ENCODE measurements at places on chromosomes 16 and 17. TPM values are rescaled to one million over a fixed set of nuclear protein-coding genes. Genes with fewer than 3 reads are reported as not detected.
A peak's percentile ranks its signal among the peaks of the same experiment; 100 is the strongest.

The ODAD4 gene
- polyA plus RNA-seq = 2.3 TPM

- DNase-seq = no peak
Observed at GRCh38 chr17:15483431-15483830, 16.0 kb upstream of the CDRT4 start.

- DNase-seq = no peak
Observed at GRCh38 chr16:88724855-88725555, 18.7 kb downstream of the CTU2 start.

- peak; percentile 33 for DNase-seq
Observed at GRCh38 chr17:43334738-43335402, 63.9 kb upstream of the ARL4D start.

- DNase-seq = no peak
Observed at GRCh38 chr16:88536971-88537751, 33.0 kb upstream of the ZC3H18 start.

The TP53TG3F gene
- polyA plus RNA-seq = 0.12 TPM

DNA sequence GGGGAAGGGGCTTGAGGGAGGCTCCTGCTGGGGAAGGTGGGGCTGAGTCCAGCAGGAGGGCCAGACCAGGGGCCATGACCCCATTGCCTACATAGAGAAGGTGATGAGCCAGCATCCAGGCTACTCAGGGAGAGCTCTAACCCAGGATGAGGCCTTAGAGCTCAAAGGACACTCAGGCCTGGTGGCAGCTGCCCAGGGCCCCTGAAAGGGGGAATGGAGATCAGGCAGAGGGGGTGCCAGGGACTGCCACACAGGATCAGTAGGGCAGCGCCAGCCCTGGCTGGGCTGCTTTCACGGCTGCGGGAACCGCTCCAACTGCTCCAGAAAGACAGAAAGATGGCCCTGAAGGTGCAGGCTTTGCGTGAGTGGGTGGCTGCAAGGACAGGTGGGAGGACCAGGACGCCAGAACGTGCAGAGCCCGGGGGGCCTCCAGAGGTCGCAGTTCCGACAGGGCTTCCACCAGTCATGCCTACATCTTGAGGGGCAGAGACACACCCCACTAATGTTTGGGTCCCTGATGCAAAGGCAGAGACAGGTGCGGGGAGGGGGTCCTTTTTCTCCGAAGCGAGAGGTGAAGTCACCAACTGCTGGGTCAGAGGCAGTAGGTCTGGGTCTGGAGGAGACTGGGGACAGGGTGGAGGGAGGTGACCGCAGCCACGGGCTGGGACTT is 882 bp upstream of the ATP6V0C start:
- DNase-seq = no peak

DNA sequence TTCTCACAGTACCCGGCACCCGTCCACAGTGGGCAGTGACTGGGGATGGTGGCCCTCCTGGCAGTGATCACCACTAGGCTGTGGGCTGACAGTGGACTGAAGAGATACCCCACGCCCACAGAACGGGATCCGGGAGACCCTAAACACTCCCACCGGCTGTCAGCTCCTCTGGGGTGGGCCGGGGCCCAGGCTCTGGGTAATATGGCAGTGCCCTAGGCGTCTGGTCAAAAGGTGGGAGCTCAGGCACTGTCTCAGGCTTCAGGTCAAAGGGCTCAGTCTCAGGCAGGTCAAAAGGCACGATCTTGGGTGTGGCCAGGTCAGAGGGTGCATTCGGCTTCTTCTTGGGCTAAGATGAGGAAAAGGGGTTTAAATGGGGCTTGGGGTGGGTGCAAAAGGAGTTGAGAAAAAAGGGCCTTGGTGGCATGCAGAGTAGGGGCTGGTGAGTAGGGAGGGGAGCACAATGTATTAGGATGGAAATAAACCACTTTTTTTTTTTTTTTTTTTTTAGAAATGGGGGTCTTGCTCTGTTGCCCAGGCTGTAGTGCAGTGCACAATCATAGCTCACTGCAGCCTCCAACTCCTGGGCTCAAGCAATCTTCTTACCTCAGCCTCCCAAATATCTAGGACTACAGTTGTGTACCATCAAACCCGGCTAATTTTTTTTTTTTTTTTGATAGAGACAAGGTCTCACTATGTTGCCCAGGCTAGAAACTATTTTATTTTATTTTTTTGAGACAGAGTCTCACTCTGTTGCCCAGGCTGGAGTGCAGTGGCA is 11.0 kb downstream of the CAVIN1 start:
- DNase-seq = no peak

GRCh38 chr17:39660011-39660360 is 5.2 kb upstream of the TCAP start:
- DNase-seq = no peak

The CCL8 gene
- polyA plus RNA-seq = not detected

The NPIPA3 gene
- 0.94 TPM for polyA plus RNA-seq

GRCh38 chr17:15900871-15901270 is 44.1 kb upstream of the ADORA2B start:
- no peak for DNase-seq

The GNG13 gene
- not detected for polyA plus RNA-seq

GRCh38 chr17:45833920-45834319 is 10.8 kb upstream of the SPPL2C start:
- DNase-seq = no peak

The ABCC12 gene
- polyA plus RNA-seq = not detected

GRCh38 chr17:66481271-66481670 is 178.9 kb downstream of the PRKCA start:
- DNase-seq = no peak

- peak; percentile 31 for DNase-seq
Observed at GRCh38 chr17:41406205-41406604, 8.8 kb upstream of the KRT31 start.

GRCh38 chr17:65629234-65629690 is 67.8 kb upstream of the AXIN2 start:
- DNase-seq = no peak

DNA sequence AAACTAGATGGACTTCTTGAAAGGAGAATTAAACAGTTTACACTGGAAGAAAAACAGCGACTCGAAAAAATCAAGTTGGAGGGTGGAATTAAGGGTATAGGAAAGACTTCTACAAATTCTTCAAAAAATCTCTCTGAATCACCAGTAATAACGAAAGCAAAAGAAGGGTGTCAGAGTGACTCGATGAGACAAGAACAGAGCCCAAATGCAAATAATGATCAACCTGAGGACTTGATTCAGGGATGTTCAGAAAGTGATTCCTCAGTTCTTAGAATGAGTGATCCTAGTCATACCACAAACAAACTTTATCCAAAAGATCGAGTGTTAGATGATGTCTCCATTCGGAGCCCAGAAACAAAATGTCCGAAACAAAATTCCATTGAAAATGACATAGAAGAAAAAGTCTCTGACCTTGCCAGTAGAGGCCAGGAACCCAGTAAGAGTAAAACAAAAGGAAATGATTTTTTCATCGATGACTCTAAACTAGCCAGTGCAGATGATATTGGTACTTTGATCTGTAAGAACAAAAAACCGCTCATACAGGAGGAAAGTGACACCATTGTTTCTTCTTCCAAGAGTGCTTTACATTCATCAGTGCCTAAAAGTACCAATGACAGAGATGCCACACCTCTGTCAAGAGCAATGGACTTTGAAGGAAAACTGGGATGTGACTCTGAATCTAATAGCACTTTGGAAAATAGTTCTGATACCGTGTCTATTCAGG is 85.0 kb downstream of the C17orf58 start:
- no peak for DNase-seq

DNA sequence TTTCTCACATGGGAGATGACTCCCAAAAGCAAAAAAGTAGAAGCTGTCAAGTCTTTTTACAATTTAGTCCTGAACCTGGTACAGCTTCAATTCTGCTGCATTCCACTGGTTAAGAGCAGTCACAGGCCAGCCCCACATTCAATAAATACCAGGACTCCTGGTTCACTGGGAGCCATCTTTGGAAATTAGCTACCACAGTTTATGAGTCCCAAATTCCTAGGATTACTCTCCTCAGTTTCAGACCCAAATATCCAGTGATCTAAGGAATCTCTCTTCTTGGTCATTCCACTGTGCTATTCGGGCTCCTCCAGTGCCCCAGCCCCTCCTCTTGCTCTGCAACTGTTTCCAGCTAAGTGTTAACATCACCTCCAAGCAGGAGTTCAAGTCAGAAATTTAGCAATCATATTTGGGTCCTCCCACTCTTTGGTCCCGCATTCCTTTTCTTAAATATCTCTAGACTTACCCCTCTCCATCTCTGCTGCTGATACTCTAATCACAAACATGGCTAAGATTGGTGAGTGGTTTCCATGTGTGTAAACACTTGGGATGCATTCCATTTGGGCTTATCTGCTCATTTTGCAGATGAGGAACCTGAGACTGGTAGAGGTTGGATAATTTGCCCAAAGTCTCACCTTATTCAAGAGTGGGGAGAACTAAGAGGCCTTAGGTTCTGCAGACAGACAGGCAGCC is 9.6 kb upstream of the WIPF2 start:
- DNase-seq = no peak

- DNase-seq = peak; percentile 38
Observed at GRCh38 chr17:62703261-62703775, 75.8 kb downstream of the MRC2 start.

DNA sequence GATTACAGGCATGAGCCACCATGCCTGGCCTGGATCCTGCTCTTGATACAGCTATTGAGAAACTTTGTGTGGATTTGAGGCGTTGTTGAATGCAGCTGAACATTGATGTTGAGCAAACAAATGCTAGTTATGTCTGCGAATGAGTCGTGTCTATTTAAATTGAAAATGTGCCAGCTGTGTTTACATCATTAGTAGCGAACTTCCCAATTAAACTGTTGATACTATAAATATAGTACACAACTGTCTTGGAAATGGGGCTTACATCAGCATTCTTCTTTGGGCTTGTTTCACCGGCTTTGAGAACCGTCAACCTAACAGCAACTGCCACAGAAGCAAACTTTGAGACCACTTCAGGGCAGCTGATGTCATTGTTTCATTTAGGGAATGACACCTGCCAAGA is 251.9 kb downstream of the RBFOX1 start:
- no peak for DNase-seq

GRCh38 chr17:27576477-27577083 is 54.4 kb upstream of the LGALS9 start:
- DNase-seq = no peak
